ENCODE measurements at places on chromosomes 2 and 18.

DNA sequence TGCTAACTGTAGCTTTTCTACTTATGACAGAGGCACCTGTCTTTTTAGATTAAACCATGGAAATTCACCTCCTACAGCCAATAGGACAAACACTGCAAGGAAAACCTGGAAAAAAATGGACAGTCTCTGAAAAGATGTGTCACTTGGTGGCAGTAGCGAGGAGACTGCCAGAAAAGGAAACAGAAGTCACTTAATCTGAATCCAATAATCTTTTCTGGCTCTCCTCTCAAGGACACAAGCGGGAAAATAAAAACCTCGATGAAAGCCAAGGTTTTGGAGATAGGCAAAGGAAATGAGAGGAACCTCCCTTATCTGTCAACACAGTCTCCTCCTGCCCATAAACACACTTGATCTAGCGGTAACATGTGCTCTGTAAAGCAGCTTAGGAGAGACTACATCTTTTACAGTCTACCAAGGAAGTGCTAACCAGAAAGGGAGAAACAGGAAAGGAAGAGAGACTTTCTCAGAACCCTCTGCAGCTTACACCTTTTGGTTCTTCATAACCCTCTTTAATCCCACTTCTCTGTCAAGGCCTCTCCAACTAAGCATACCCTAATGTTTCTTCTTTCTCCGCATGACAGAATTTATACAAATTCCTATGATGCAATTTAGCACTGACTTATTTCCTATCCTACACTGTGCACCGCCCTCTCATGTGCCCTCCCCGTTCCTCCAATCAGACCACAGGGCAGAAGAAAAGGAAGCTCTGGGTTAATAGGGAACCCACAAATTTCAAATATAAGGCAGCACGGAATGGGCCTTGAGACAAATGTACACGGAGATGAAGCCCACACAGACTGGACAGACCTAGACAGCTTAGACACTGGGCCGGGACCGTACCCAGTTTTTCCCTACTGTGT lies 52.8 kb downstream of the CLASP1 start:
- no peak for DNase-seq

GRCh38 chr2:169828141-169828811 lies 1.0 kb downstream of the UBR3 start:
- no peak for DNase-seq

- DNase-seq = no peak
Measured at GRCh38 chr2:181334158-181334826, 122.9 kb upstream of the ITGA4 start.

GRCh38 chr2:27765621-27766286 lies 5.8 kb upstream of the MRPL33 start:
- DNase-seq = no peak

- no peak for DNase-seq
Measured at GRCh38 chr2:217047209-217047608, 187.3 kb upstream of the TNP1 start.

Measured in stimulated activated CD8-positive, alpha-beta memory T cell treated with anti-CD3 and anti-CD28 coated beads, Interleukin-2, amount 100 ng/mL, for 1 hour (primary cell).